Activated CD8-positive, alpha-beta memory T cell treated with anti-CD3 and anti-CD28 coated beads for 4 hours (primary cell): ENCODE measurements at places on chromosomes 1 and 21.

- DNase-seq = no peak
Observed at GRCh38 chr1:43987159-43987902, 4.1 kb upstream of the CCDC24 start.

- no peak for DNase-seq
Observed at GRCh38 chr1:232149287-232150201, 480.4 kb downstream of the SIPA1L2 start.

DNA sequence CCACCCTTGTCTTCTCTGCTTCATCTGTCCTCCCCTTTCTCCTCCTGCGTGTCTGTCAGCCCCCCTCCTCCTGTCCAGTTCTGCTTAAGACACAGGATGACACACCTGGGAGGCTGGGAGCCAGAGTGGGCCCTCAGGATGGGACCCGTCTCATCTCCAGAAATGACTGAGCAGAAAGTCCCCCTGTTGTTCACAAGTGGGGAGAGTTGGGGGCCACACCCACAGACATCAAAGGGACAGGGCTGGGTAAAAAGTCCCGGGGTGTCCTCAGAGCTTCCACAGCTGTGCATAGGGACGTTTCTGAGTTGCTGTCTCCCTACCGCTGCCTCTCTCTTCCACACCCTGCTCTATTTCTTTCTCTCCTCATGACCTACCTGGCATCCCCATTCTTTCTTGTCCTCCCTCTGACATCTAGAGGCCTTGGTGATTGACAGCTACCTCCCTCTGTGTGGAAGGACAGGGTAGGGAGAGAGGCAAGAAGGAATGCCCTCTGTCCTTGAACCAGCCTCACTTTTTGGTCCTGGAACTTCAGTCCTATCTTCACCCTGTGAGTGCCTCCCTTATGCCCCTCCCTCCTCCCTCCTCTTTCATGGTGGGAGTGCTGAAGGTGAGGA, 19.5 kb upstream of the SH2D2A start:
- no peak for DNase-seq

GRCh38 chr1:34898330-34898761, 31.1 kb downstream of the DLGAP3 start:
- DNase-seq = no peak

DNA sequence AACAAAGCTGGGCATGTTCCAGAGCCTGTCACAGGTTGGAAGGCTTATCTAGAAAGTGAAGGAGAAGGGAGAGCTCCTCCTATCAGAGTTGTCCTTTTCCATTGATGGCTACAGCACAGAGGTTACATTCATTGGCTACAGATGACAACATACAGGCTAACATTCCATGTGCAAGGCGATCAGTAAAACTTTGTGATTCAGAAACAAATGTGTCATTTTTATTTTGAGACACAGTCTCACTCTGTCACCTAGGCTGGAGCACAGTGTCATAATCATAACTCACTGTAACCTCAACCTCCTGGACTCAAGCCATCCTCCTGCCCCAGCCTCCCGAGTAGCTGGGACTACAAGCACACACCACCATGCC, 32.6 kb downstream of the TRIM67 start:
- no peak for DNase-seq

GRCh38 chr21:45026066-45026745, 48.2 kb upstream of the ADARB1 start:
- DNase-seq = no peak

DNA sequence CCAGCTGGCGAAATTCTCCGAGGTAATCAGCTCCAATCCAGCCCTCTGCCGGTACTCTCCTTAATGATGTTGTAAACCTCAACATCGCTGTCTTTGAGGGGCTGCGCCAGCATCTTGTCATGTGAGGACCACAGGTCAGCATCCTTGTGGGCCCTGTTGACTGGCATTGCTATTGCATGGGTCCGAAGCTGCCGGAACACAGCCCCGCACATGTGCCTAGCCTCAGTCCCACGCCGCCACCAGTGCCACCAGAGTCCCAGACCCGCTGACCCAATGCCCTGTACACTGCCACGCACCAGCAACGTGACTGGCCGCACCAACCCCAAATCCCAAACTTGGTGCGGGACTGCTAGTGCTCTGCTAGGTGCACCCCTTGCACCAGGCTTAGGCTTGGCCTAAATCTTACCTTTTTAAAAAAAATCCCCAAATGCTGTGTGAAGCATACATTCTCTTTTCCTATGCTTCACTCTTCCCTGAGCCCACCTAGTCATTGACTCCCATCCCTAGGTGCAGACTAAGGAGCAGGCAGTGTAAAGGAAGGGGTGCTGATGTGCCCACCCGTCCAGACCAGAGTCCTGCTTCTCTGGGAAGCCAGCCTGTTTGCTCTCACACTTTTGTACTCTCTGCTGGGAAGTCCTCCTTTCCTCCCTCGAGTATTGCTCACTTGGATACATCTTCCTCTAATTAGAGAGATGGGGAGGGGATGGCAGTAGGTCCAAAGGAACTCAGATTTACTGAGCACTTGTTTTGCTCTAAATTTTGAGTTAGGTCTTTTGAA, 81.9 kb upstream of the ARTN start:
- no peak for DNase-seq

DNA sequence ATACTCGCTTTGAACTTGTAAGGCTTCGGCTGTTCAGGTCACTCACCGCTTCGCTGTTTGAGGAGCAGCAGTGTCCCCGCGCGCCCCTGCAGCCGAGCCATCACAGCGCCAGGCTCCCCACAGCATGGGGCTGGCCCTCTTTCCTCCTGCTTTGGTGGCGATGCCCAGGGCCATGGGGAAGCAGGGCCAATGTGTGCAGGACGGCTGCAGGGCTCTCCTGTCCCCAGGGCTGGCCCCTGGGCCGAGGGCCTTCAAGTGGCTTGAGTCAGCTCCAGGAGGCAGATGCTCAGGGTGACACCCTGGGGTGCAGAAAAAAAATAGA, 38.5 kb upstream of the TRAPPC10 start:
- DNase-seq = no peak

GRCh38 chr1:200838676-200839445, 33.9 kb upstream of the GPR25 start:
- no peak for DNase-seq

- no peak for DNase-seq
Observed at GRCh38 chr1:205091043-205091740, 6.9 kb upstream of the TMEM81 start.

GRCh38 chr1:233114860-233115259, 164.4 kb downstream of the NTPCR start:
- DNase-seq = no peak

- DNase-seq = no peak
Observed at GRCh38 chr1:234260578-234260977, 112.7 kb upstream of the COA6 start.

DNA sequence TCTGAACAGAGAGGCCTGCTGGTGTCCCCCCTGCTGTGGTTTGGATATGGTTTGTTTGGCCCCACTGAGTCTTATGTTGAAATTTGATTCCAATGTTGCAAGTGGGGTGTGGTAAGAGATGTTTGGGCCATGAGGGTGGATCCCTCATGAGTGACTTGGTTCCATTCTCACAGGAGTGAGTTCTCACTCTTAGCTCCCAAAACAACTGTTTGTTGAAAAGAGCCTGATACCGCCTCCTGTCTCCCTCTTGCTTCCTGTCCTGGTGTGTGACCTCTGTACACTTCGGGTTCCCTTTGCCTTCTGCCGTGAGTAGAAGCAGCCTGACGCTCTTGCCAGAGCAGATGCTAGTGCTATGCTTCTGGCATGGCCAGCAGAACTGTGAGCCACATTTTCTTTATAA, 60.5 kb downstream of the C21orf91 start:
- no peak for DNase-seq

GRCh38 chr1:12196641-12197482, 30.1 kb downstream of the TNFRSF1B start:
- no peak for DNase-seq

- DNase-seq = no peak
Observed at GRCh38 chr1:244548558-244549115, 87.6 kb downstream of the CATSPERE start.

DNA sequence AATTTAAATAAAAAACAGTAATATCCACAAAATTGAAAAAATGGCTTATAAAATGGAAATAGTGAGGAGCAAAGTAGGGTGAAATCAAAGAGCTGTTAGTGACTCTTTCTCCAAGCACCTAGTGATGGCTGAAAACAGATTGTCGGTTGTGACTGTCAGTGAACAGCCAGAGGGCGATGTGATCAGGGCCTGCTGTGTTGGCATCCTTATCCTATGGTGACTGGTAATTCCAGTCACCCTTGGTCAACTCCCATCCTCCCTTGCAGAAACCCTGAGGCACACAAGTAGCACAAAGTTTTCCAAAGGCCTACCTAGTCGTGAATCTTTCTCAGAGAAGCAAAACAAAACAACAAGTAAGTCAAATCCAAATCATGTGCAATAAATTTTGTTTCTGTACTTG, 599.8 kb upstream of the CXADR start:
- no peak for DNase-seq

GRCh38 chr1:111690306-111690617, 48.9 kb downstream of the INKA2 start:
- DNase-seq = no peak

DNA sequence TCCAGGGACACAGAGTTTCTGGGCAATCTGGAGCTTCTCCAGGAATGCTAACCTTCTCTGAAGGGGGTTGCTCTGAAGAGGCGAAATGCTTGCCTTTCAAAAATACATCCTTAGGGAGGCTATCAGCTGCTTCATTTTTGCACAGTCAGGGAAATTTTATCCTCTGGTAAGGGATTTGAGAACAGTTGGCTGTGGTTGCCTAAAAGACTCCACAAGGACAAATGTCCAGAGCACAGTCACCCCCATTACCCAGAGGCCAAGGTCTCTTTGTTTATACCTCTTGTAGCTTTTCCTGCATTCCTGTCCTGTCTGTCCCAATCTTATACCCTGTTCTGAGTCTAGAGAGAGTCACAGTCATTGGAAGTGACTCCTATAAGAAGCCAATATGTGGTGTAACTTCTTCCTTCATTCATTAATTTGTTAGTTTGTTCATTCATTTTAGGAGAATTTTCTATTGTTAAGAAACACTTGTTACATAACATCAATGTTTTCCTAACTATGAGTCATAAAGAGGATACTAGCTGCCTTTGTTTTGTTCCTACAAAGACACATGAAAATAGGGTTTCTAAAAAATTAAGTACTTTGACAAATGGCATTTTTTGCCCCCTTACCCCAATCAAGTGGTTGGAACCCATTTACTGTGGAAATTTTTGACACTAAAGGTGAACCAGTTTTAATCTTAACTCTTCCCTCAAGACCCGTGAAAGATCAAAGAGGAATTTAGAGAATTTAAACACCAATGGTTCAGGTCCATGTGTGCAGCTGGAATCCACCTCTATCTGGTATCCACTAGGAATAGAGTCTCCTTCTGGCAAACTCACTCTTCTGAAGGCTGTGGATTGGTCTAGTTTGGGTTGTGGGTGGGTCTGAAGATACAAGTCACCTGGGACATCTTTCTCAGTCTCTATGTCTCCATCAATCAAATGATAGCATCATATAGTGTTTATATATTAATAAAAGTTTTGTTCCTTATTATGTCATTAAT, 47.1 kb downstream of the GPR88 start:
- DNase-seq = no peak

- no peak for DNase-seq
Observed at GRCh38 chr1:117795792-117796191, 133.6 kb downstream of the GDAP2 start.

- no peak for DNase-seq
Observed at GRCh38 chr1:214604523-214604922, 1.5 kb downstream of the CENPF start.
